Mammary epithelial cell (primary cell): ENCODE measurements at places on chromosomes 1 and 21. TPM values are rescaled to one million over a fixed set of nuclear protein-coding genes. Genes with fewer than 3 reads are reported as not detected.
A peak's percentile ranks its signal among the peaks of the same experiment; 100 is the strongest.

MAP1LC3C gene
- not detected in 2 replicates for total RNA-seq

- DNase-seq, result peak; percentile 57
Observed at GRCh38 chr21:34603002-34603709, 11.8 kb downstream of the RCAN1 start.

GRCh38 chr21:45292399-45293219 lies 4.9 kb upstream of the POFUT2 start:
- peak; percentile 57 for DNase-seq

- peak; percentile 19 for DNase-seq
Observed at GRCh38 chr21:33109574-33110339, 39.8 kb downstream of the OLIG1 start.

DNA sequence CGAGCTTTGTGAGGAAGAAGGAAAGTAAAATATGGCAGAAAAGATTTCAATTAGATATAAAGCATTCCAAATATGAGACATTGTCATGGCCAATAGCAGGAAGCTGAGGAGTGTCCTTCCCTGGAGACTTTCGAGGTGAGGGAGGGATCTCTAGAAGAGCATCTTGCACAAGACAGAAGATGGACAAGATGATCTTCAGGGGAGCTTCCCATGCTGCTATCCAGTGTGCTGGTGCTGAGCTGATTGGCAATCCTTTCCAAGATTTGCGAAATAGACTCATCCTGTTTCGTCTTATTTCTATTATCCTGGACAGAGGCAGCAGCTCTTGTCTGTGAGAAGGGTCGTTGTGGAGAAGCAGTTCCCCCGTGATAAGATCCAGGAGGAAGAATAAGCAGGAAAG lies 342.0 kb upstream of the CAMK1G start:
- DNase-seq, result no peak

GADD45A gene
- 119 TPM for total RNA-seq
